ENCODE measurements at places on chromosomes 5 and 9. TPM values are rescaled to one million over a fixed set of nuclear protein-coding genes. Genes with fewer than 3 reads are reported as not detected.

GRCh38 chr9:81855538-81855937 lies 72.7 kb upstream of the SPATA31D4 start:
- peak; percentile 27 for DNase-seq

GRCh38 chr5:152632360-152632759 lies 227.3 kb upstream of the NMUR2 start:
- no peak for DNase-seq

DNA sequence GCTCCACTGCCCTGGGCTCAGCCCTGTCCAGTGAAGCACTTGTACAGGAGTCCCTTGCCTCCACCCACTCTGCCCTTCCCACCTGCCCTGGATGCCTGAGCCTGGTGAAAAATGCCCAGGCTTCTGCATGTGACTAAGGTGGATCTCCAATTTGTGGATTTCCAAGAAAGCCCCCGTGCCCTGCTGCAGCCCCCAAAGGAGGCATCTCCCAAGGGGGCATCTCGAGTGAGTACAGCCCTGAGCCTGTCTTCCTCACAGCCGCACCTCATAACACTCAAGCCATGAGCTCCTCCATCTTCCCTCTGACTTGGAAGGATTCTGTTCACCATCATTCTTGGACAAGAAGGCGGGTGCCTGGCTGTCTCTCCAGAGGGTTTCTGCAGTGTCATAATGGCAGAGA lies 158.0 kb upstream of the PPP1R26 start:
- no peak for DNase-seq

DNA sequence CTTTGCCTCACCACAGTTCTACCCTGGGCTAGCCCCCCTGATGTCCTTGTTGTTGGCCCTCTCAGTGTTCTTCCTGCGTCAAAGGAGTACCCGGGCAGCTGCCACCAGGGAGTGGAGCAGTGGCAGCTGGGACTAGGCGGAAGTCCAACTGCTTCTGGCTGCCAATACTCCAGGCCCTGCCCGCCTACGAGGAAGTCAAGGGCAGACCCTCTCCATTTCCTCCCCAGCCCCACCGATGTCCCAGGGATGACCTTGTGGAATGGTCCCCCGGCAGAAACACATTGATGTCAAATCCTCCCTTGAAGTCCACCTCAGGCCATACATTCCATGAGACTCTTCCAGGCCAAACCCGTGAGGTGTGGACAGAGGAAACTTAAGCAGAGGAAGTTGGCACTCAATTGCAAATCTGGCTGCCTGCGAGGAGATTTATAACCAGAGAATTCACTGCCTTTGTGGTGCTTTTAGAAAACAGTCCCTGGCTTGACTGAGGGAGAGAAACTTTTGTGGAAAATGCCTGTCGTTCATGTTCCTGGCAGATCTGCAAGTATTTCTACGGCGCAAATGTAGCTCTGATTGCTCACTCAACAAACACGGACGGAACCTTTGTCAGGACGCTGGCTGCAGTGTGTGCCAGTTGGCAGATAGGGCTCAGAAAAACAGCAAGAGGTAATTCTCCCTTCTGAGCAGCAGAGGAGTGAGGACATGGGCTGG lies 339.7 kb downstream of the RAB3C start:
- no peak for DNase-seq

- no peak for DNase-seq
These were observed 239.0 kb downstream of the ISL1 start for GRCh38 chr5:51622161-51622790.

GRCh38 chr5:34941936-34942335 lies 12.6 kb downstream of the DNAJC21 start:
- no peak for DNase-seq

Gene SPOCK1
- 34.3 TPM for total RNA-seq

Gene NTNG2
- total RNA-seq = not detected

Gene SAXO1
- not detected for total RNA-seq

- DNase-seq = no peak
These were observed 703.5 kb upstream of the RGMB start for GRCh38 chr5:98069876-98070512.

Gene EQTN
- total RNA-seq = not detected

Gene PCDHGA11
- 0.30 TPM for total RNA-seq

- peak; percentile 8 for DNase-seq
These were observed 26.1 kb upstream of the CKMT2 start for GRCh38 chr5:81207009-81207408.

DNA sequence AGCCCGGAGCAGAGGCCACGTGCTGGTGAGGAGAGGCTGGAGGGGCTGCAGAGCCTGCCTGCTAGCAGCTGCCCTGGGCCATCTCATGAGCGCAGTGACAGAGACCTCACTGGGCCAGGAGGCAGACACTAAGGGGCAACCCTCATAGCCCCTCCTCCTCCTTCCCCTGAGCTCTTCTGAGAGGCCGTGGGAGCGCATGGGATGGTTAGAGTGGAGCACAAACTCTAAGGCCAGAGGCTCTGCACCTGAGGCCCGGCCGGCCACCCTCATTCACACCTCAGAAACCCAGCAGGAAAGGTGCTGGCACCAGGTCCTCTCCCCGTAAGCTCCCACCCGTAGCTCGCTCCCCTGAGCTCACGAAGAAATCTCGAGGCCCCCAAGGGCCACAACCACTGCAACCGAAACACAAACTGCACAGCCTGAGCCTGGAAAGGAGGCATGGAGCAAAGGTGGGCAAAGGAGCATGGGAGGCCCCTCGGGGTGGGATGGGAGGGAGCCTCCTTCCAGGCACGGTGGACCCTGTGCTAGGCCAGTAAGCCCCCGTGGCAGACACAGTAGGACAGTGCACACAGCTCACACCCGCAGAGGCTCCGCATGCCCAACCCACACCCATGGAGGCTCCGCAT lies 17.7 kb downstream of the CAMSAP1 start:
- no peak for DNase-seq

- DNase-seq = no peak
These were observed 49.1 kb downstream of the PTCD2 start for GRCh38 chr5:72369301-72369700.

Gene IFNA2
- total RNA-seq = not detected

DNA sequence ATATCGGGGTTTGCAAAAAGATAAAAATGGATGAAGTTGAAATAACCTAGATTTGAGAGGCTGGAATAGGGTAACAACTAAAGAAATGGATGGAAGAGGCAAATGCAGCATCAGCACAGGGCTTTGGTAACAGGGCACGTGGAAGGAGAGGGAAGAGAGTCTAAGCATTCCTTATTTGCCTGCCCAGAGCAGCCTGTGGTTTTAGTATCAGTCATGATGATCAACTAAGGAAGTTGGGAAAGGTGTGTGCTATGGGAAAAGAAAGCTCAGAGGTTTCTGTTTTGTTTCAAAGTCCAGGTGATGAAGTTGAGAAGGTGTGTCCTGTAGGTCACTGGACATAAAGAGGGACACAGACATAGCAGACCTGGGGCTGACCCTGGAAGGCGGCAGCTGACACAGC lies 28.8 kb downstream of the GAS1 start:
- DNase-seq = no peak

GRCh38 chr9:131422241-131422792 lies 28.4 kb downstream of the PRRC2B start:
- DNase-seq = peak; percentile 53

DNA sequence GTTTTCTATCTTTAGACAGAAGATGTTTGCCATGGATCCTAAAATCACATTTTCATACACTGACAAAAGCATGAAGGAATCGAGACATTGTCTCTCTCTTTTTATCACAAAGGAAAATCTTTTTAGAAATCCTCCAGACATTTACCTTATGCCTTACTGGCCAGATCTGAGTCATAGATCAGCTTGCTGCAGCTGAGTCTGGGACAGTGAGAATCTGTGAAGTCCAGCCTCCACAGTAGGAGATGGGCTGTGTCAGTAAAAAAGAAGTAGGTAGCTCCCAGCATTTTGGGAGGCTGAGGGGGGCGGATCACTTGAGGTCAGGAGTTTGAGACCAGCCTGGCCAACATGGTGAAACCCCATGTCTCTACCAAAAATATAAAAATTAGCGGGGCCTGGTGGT lies 333.4 kb upstream of the ZNF462 start:
- DNase-seq = no peak

DNA sequence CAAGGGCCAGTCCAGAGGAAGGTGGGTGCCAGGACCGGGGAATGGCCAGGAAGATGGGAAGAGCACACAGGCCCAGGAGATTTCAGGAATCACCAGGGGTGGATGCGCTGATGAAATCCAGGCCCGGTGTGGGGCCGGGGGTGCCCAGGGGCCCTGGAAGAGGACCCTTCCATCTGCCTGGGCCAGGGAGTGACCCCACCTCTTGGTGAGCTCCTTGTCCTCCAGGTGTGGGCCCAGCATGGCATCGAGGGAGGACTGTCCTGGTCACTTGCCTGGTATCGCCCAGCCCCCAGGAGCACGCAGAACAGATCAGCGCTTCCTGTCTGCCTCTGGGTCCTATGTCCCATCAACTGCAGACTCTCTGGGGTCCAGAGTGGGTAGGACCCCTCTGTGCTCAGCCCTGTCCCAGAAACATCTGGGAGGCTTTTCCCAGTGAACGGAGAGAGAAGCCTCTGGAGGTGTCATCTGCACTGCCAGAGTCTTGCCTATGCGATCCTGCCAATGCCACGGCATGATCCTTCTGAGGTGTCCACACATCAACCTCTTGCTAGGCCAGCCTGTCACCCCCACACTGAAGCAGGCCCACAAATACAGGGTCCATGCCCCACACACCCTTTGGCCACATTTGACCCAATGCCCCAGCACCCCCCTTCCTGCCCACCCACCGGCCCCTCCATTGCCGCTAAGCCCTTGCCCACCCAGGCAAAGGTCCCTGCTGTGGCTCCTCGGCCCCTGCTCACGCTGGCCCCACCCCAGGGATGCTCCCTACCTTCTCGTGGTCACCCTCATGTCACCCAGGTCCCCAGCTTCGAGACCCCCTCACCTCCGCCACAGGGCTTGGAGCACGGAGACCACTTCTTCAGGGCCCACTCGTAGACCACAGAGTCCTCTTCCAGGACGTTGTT lies 67.2 kb downstream of the ZNF354C start:
- DNase-seq = no peak

Gene OR1Q1
- total RNA-seq = not detected

DNA sequence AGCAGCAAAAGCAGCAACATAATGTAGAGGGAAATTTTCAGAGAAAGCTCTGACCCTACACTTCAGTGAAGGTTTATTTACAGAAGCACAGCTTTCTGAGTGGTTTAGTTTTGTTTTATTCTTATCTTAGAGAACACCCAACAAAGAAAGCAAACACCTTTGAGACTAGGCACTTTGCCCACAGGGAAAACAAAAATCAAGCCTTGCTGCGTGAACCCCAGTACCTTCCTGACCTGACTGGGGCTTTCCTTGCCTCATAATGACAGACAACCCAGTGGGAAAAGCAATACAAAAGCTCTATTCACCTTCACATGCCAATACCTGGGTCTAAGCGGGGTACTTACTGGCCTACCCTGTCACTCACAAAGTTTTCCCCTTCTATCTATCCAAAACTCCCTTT lies 189.8 kb downstream of the HINT1 start:
- DNase-seq = no peak

- no peak for DNase-seq
These were observed 49.9 kb upstream of the JAK2 start for GRCh38 chr9:4935001-4935672.

- no peak for DNase-seq
These were observed 6.8 kb downstream of the UBE2R2 start for GRCh38 chr9:33823801-33824200.

Gene PDZD2
- 22.6 TPM for total RNA-seq

- peak; percentile 87 for DNase-seq
These were observed 285.4 kb downstream of the MAST4 start for GRCh38 chr5:66881480-66882161.

Gene SPINK13
- not detected for total RNA-seq

DNA sequence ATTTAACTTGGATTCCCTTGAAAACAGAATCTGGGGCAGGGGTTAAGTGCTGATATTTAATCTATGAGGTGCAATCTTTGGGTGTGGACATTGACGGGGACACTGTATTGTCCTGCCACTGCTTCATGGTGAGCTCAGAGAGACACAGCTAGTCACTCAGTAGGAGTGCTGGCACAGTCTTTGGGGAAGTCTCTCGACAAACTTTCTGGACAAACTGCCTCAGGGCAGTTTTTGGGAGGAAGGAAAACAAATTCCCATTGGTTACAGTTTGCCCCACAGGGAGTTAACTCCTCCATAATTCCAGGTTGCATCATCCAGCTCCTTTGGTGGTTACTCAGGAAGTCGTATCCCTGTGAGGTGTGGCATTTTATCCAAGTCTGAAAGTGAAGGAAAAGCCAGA lies 17.9 kb downstream of the HNRNPK start:
- DNase-seq = peak; percentile 98

Gene PTRH1
- total RNA-seq = 37.8 TPM

Gene RAB3C
- not detected for total RNA-seq

DNA sequence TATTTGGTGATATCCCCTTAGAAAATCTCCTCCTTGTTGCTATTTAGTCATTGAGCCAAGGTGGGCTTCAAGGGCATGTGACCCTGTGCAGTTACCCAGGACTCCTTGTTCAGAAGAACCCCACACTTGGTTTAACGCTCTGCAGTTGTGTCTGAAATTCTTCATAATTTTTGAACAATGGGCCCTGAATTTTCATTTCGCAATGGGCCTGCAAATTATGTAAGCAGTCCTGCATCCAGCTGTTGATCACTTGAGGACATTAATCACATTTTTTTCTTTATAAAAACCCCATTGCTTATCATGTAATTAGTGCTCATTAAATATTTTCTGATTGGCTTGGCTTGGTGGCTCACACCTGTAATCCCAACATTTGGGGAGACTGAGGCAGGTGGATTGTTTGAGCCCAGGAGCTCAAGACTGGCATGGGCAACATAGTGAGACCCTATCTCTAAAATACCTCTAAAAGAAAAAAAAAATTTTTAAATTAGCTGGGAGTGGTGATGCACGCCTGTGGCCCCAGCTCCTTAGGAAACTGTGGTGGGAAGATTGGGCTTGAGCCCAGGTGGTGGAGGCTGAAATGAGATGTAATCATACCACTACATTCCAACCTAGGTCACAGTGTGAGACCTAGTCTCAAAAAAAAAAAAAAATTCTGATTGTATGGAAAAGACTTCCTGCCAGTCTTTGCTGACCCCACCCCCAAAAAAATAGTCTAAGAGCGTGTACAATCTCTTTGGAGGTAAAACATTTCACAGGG lies 194.2 kb upstream of the HAPLN1 start:
- DNase-seq = no peak

Gene IL5
- not detected for total RNA-seq

Gene NRG2
- total RNA-seq = 0.23 TPM

GRCh38 chr5:96752341-96753016 lies 55.3 kb downstream of the ERAP1 start:
- peak; percentile 70 for DNase-seq
